ENCODE measurements at places on chromosomes 11 and 22.

GRCh38 chr11:134120921-134121526 lies 52.2 kb downstream of the JAM3 start:
- DNase-seq = no peak

GRCh38 chr22:50032109-50032871 lies 19.7 kb upstream of the IL17REL start:
- no peak for DNase-seq

DNA sequence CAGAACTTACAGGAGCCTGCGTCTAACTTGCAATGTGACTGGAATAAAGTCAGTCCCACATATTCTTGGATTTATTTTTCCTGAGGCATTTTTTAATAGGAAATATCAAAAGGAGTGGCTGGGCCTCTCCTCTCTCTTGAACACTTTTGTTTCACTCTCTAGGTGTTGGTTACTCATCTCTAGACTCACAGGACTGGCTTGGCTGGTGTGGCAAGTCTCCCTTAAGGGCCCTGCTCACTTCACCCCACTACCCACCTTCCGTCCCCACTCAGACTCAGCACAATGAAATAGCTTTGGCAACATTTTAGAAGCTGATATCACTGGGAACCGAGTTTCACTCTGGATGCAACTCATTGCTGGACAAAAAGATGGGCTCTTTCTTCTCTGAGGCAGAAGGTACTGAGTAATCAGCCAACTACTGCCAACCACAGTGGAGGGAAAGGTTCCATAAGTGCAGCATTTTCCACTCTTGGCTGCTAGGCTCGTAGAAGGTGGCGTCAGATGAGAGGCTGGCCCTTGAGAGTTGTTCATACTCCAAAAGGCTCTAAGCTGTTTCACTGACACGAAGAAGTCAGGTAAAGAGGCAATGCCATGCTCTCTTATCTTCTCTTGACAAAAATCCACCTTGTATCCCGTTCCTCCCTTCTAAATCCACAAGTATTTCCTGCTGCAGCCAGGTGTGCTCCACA lies 390.6 kb downstream of the SOX6 start:
- DNase-seq = no peak

- no peak for DNase-seq
These were observed 875.3 kb downstream of the NTM start for GRCh38 chr11:132245403-132246385.

GRCh38 chr22:26053737-26054316 lies 115.4 kb upstream of the SEZ6L start:
- DNase-seq = no peak

DNA sequence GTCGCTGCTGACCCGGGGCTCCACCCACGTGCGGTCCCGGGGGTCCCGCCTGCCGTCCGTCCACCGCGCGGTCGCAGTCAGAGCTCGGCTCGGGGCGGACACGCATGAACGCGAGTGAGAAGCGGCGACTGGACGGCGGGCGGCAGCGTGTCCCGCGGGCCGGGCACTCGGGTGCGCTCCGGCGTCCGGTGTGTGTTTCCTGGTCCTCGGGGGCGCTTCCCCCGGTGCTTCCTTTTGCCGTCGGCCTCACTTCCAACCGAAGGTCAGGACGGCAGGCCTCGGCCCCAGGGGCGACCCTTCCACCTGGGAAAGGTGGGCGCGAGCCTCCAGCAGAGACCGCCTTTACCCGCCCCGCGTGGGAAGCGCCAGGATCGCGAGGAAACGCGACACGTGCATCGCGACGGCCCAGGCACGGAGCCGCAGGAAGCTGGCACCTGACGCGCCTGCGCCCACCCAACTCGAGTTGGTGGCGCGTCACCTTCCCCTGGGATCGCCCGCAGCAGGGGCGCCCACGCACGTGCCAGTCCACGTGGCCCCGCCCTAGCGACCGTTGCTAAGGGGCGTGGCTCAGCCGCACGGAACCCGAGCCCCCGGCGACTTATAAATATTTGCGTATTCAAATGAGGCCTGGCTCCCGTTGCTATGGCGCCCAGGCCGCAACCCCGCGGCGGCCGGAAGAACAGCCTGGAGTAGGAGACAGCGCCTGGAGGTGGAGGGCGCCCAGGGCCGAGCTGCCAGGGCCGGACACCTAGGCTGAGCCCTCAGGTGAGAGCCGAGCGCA lies at the start of gene LRRC56:
LRRC56 (plus strand) TSS at position 687 of the 781 bp plus-strand sequence. CDS start 3,158 bp downstream, outside the sequence.
- DNase-seq = peak; percentile 90

DNA sequence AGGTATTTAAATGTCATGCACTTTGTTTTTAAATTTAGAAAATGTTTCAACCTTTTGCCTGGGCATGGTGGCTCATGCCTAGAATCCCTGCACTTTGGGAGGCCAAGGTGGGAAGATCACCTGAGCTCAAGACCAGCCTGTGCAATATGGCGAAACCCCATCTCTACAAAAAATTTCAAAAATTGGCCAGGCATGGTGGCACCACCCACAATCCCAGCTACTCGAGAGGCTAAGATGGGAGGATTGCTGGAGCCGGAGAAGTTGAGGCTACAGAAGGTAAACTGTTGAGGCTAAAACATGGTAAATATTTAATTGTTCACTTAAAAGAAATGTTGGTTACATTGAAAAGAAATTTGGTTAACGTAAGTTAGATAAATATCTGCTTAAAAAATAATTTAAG lies 108.4 kb upstream of the IGLL5 start:
- no peak for DNase-seq

- DNase-seq = no peak
These were observed 1526.3 kb downstream of the BRD1 start for GRCh38 chr22:48301421-48301820.

GRCh38 chr11:128581561-128582272 lies 5.6 kb downstream of the ETS1 start:
- DNase-seq = no peak

- DNase-seq = no peak
These were observed 141.0 kb downstream of the SOX6 start for GRCh38 chr11:16215352-16215751.

- DNase-seq = no peak
These were observed 8.0 kb upstream of the NAALADL1 start for GRCh38 chr11:65066315-65066714.

GRCh38 chr22:38964306-38964705 lies 6.9 kb downstream of the APOBEC3A start:
- no peak for DNase-seq

GRCh38 chr11:113160808-113161124 lies 153.6 kb upstream of the TTC12 start:
- DNase-seq = no peak

- DNase-seq = peak; percentile 90
These were observed 16.5 kb upstream of the PRR5 start for GRCh38 chr22:44685384-44686056.

- DNase-seq = no peak
These were observed 897.3 kb downstream of the METTL15 start for GRCh38 chr11:29005401-29005980.

- DNase-seq = no peak
These were observed 48.1 kb upstream of the TOP3B start for GRCh38 chr22:22030493-22031182.

DNA sequence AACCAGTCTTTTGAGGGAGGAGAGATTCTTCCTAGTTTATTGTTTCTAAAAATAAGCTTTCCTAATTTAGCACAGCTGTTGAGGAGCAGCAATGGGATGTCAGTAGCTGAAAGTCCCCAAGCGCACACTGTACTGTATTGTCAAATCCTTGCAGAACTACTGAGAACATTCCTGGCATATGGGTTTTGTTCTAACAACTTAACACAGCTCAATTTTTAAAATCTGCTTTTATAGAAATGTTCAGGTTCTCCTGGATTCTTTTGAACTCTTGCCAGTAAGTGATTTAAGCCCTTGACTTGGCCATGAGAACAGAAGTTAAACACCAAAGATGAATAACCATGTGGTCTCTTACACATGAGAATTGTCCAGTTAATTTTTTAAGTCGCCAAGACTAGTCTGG lies 218.6 kb downstream of the FAT3 start:
- DNase-seq = no peak

DNA sequence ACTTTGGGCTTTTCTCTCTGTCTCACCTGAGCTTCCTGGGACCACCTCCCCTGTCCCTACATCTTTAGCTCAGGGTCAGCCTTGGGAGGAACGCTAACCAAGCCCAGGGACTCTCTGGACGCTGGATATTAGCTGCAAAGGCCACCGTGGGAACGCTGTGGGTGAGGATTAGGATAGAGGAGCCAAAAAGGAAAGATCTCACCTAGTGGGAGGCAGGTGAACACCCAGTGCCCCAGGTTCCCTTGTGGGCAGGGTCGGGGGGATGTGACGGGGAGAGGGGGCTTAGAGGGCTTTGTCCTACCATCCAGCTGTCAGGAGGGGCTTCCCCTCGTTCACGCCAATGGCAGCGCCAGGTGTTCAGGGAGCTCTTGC lies 50.2 kb downstream of the LINC01488 start:
- DNase-seq = no peak

- no peak for DNase-seq
These were observed 794.0 kb downstream of the CNTN5 start for GRCh38 chr11:99814738-99815137.

DNA sequence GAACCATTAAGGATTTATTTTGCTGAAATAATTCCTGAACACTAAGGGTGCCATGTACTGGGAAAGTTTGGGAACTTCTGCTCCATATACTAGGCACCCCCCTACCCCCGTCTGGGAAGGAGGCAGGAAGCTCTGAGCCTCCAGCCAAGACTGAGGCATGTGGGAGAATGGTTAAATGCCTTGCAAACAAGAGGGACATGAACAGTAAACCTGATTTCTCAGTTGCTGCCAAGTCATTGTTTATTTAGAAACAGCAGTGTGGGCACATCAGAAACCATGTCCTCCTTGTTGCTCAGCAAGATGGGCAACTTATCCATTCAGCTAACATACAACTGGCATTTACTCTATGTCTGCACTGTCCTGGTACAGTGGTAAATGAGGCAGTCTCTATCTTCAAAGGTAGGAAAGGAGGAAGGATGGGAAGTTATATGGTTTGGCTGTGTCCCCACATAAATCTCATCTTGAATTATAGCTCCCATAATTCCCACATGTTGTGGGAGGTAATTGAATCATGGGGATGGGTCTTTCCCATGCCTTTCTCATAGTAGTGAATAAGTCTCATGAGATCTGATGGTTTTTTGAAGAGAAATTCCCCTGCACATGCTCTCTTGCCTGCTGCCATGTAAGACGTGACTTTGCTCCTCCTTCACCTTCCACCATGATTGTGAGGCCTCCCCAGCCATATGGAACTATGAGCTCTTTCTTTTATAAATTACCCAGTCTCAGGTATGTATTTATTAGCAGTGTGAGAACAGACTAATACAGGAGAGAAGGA lies 459.1 kb downstream of the MIAT start:
- DNase-seq = no peak

- DNase-seq = peak; percentile 89
These were observed 7.9 kb downstream of the ATG16L2 start for GRCh38 chr11:72821920-72822799.

GRCh38 chr11:34787895-34788294 lies 128.3 kb downstream of the APIP start:
- DNase-seq = no peak

- DNase-seq = no peak
These were observed 125.0 kb downstream of the CCDC81 start for GRCh38 chr11:86499723-86500129.

DNA sequence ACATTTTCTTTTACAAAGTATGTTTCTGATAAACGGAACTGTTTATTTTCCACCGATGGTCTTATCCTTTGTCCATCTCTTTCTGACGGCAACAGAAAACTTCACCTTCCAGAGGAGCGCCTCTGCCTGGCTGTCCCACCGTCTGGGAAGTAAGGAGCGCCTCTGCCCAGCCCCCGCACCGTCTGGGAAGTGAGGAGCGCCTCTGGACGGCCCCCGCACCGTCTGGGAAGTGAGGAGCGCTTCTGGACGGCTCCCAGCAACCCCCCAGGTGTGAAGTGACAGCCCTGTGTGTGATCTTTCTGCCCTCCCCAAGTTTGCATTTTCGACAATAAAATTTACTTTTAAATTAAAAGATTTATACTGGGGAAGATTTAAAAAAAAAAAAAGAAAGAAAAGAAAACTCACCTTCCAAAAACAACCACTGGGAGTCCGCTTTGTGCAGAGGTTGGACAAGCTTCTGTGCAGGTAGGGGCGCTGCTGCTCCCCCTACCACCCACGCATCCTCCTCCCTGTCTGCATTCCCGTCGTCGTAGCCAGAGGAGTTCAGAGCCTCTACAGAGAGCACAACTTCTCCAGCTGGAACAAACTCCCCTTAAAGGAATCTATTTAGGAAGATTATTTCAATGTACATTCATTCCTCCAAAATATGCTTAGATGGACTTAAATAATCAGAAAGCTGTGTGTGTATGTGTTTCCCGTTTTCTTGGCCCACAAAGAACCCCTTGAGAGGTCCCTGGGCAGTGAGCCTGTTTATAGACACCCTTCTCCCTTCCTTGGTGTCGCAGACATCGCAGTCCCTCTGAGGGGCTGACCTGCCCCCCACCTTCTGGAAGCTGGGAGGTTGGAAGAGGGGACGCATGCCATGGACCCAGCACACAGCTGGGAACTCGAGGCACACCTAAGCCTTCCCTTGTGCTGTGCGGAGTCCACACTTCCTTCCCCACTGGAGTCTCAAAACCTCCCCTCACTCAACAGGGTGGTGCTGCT lies 849 bp upstream of the APOBEC3B start:
- no peak for DNase-seq

GRCh38 chr22:19886605-19887255 lies 32.1 kb upstream of the GNB1L start:
- peak; percentile 16 for DNase-seq

- DNase-seq = no peak
These were observed 1.3 kb downstream of the WEE1 start for GRCh38 chr11:9574622-9575259.

DNA sequence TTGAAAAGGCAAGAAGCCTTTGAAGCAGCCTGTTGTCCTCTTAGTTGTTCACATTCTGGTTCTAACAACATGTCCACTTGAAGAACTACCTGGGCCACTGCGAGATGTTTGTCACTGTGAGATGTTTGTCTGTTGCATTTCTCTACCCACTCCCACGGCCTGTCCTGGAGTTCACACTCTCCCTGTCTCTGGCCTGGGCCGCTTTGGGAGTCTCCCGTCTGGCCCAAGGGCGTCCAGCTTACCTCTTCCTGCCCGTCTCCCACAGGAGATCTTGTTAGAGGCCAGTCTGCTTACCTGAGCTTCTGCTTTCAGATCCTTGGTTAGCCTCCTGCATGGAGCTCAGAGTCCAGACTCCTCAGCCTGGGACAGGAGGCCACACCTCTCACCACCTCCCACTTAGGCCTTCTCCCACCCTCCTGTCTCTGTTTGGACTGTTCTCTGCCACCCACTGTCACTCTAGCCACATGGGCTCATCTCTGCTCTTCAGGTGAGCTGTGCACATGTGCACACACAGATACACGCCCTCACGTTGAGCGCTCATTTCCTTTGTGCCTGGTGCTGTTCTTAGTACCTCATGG lies 66.0 kb downstream of the TBC1D22A start:
- no peak for DNase-seq

DNA sequence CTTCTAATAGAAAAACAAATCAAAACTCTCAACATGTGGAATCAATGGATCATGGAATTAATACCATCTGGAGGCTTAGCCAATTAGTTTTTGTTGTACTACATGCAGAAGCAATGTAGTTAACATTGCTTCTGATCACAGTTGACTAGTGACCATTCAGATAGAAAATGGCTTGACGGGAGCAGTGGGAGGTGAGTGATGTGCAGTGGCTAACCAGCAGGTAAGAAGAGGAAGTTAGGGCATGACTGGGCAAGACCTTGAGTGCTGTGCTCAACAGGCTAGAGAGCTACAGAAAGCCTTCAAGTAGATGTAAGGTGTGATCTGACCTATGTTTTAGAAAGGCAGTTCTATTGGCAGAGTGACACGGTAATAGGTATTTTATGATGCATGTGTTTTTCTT lies 60.7 kb upstream of the ALKBH3 start:
- DNase-seq = no peak
